ENCODE measurements at places on chromosomes 1 and 21.

DNA sequence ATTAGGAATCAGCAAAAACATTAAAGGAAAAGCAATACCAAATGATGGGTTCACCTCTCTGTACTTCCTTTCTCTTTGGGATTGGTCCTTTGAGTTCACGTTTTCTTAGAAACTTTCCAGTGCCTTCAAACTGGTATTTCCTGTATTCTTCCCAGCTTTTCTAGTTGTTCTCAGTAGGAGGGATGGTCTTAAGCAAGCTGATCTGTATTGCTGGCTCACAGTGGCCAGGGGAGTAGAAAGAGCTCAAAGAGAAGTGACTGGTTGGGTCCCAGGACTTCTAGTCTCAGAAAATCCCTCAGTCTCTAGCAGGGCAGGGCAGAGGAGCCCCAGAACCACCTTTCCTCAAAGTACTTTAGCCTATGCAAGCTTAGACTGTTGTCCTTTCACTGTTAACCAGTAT lies 10.1 kb upstream of the USP24 start:
- DNase-seq = no peak

DNA sequence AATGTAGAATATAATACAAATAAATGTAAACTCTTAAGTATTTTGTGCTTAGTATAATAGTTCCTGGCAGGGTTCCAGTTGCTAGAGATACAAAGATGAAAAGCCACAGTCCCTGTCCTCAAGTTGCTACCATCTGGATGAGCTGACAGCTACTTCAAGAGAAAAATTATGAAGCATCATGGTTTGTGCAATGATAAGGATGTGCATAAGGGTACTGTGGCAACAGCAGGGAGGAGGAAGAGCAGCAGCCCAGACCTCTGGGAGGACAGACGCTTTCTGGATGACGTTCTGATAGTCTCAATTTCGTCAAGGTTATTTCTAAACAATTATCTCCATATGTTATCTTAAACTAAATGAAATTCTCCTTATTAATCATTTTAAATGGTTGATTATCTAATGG lies 198.9 kb downstream of the NTNG1 start:
- DNase-seq = no peak

DNA sequence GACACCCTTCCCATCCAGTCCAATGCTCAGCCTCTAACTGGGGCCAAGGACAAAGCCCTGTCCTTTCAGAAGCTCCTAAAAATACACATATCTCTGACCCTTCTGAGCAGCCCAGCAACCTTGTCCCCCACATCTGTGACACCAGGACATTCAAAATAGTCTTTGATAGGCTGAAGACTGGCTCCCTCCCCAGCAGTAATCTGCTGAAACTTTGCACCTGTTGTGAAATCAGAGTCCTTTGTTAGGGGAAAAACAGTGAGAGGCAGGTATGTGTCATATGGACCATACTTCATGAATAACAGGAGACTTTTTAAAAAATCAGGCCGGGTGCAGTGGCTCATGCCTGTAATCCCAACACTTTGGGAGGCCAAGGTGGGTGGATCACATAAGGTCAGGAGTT lies 82.4 kb upstream of the VAMP3 start:
- no peak for DNase-seq

GRCh38 chr1:71324671-71325267 lies 243.9 kb upstream of the ZRANB2 start:
- DNase-seq = no peak

- peak; percentile 83 for DNase-seq
These were observed 27.8 kb downstream of the FBXO42 start for GRCh38 chr1:16324456-16324890.

DNA sequence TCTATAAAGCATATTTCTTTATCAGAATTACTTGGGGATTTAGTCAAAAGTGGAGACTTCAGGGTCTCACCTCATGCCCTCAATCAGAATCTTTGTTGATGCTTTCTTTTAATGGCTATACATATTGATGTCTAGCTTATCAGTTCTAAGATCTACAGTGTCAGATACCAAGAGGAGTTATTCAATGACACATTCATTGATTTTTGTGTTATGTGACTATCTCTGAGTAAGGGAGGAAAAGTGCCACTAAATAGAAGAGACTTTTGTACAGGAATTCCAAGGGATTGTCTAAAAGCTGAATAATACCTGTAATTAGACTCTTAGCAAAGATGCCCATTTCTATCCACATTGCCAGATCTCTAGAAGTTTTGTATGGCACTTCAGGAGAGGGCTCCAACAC lies 87.2 kb downstream of the HLX start:
- no peak for DNase-seq

DNA sequence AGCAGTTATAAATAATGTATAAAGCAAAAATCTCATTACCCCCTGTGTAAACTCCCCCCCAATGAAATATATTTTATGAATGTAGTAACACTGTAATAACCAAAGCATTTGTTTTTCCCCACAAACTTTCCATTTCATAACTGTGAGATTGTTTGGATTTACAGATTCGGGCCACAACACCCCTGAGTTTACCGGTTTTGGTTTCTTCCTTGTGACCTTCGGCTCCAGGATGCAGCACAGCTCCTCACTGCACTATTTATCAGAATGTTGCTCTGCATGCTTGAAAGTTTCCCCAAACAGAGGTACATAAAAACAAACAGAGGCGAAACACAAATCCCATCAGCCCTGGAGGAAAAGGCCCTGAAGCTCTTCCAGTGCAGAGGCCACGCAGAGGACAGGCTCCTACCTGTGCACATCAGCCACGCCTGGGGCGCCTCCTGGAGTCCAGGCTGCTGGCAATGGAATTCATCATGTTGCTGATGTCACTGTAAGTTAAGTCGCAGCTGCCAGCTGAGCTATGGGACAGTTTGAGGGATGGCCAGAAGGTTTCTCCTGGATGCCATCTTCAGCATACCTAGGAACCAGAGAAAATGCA lies 122.0 kb downstream of the LMO4 start:
- DNase-seq = no peak

GRCh38 chr1:5901841-5902240 lies 90.4 kb downstream of the NPHP4 start:
- DNase-seq = no peak

DNA sequence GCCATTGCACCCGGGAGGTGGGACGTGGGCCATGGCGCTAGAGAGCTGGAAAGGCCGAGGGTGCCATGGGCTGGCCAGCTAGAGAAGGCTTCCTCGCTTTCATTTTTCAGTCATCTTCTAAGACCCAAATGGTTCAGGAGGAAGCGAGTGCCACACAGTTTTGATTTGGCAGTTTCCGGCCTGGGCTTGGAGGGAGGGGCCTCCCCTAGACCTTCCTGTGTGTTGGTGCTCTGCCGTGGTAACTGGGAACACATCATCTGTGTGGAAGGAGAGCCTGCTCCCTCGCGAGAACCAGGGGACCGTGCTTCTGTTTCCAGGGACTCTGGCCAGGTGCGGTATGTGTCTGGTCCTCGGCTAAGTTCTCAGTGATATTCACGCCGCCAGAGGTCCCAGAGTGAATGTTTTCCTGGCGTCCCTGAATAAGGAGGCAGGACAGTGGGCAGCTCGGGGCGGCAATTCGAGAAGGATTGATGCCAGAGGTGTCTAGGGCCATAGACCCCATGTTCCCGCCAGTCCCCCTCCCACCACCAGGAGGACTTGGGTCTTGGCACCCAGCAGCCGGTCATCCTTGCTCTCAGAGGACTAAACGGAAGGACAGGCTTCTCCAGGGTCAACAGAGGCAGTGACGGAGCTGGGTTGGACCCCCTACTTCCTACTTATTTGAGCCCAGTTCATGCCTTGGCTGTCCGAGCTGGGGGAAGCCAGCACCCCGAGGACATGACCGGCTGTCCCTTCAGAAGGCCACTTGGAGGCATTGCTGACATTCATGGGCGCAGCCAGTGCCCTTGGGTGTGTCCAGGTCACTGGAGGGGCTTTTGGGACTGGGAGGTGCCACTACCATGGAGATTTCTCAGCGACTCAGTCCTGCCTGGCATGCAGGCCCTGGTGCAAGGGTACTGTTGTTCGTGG lies 2.7 kb upstream of the NPHP4 start:
- DNase-seq = no peak

DNA sequence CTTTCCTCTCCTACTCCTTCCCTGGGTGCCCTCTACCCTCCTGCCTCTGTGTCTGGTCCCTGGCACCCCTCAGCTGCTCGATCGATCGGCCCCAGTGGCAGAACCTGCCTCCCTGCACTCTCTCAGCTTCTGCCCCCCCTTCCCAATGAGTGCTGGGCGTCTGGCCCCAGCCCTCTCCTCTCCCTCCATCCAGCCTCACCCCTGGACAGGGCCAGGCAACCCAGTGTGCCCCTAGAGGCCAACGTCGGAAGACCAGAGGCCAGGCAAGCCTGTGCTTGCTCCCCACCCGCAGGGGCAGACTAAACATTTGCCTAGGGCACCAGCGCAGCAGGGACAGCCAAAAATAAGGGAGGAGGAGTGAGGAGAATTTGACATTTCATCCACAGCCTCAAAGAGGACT lies 43.5 kb downstream of the LGR6 start:
- DNase-seq = no peak

DNA sequence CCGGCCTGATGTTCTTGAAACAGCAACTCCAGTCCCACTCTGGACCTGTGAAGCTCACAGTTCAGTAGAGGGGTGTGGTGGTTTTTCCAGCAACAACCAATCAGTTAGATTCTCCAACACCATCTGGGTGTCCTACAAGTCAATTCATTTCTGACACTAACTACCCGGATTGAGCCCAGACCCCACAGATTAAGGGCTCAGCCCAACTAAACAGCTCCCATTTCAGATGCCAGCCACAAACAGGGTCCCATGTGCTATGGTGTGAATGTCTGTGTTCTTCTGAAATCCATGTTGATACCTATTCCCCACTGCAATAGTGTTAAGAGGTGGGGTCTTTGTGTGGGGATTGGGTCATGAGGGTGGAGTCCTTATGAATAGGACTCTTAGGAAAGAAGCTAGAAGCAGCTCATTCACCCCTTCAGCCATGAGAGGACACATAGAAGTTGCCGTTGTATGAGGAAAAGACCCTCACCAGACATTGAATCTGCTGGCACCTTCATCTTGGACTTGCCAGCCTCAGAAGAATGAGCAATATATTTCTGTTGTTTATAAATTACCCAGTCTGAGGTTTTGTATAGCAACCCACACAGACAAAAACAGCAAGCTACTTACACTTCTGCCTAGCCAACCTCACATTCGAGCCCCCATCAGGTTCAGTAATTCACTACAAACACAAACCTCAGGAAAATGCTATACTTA lies 53.6 kb downstream of the IRF2BP2 start:
- no peak for DNase-seq

GRCh38 chr1:51728611-51729155 lies 111.8 kb downstream of the OSBPL9 start:
- no peak for DNase-seq

- no peak for DNase-seq
These were observed 83.4 kb downstream of the SLC16A1 start for GRCh38 chr1:112872551-112872962.

DNA sequence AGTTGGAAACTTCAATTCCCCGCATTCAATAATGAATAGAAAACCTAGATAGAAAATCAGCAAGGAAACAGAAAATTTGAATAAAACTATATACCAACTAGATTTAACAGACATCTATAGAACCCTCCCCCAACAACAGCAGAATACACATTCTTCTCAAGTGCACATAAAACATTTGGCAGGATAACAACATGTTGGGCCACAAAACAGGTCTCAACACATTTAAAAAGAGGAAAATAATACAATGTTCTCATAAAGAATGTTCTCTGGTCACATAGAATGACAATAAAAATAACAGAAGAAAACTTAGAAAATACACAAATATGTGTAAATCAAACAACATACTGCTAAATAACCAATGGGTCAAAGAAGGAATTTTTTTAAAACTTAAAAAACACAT lies 24.9 kb downstream of the ITGB3BP start:
- DNase-seq = no peak

- DNase-seq = no peak
These were observed 92.1 kb downstream of the PTPRC start for GRCh38 chr1:198730952-198731351.

- no peak for DNase-seq
These were observed 219.6 kb downstream of the PDE4B start for GRCh38 chr1:66012106-66012784.

GRCh38 chr1:35914717-35915116 lies 16.2 kb upstream of the AGO3 start:
- no peak for DNase-seq

- DNase-seq = no peak
These were observed 26.5 kb upstream of the ATP2B4 start for GRCh38 chr1:203599875-203600781.

GRCh38 chr1:72601035-72601674 lies 318.8 kb upstream of the NEGR1 start:
- DNase-seq = no peak

- DNase-seq = no peak
These were observed 14.8 kb downstream of the MMEL1 start for GRCh38 chr1:2617971-2618470.

GRCh38 chr1:27403065-27403726 lies 10.8 kb downstream of the GPR3 start:
- peak; percentile 69 for DNase-seq

- DNase-seq = no peak
These were observed 42.9 kb downstream of the TNNT2 start for GRCh38 chr1:201334325-201335173.

GRCh38 chr1:23966973-23967493 lies 7.4 kb downstream of the PNRC2 start:
- no peak for DNase-seq

GRCh38 chr1:16348414-16349182 lies 3.7 kb downstream of the FBXO42 start:
- peak; percentile 68 for DNase-seq

GRCh38 chr1:23416964-23417363 lies 7.6 kb downstream of the TCEA3 start:
- no peak for DNase-seq

GRCh38 chr1:211331011-211331709 lies 4.5 kb downstream of the TRAF5 start:
- DNase-seq = peak; percentile 52

DNA sequence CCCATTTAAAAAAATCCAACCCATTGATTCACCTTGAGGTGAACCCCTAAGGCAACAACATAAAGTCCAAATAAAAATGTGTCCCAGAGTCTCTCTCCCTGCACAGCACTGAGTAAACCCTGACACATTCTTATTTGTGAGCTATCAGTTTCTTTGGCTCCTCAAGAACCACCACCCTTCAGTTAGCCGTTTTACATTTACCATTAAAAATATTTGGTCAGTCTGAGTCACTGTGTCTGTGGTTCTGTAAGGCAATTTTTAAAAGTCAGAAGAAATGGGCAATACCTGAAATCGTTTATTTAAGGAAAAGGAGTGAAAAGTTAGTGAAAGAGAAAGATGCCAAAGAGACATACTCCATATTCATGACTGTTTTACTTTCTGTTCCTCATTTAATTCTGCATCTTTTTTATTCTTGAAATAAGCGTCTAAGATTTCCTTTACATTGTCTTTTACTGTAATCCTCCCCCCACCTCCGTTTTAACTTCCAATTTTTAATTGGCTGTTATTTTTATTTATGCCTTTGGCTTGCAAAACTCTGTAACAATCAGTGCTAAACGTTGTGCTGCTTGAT lies 91.7 kb upstream of the IVNS1ABP start:
- DNase-seq = peak; percentile 51
